ENCODE measurements at places on chromosomes 13 and 19.

GRCh38 chr13:63983366-63983765 is 2567.7 kb upstream of the PCDH20 start:
- no peak overlapping the region for H3K27ac ChIP-seq
- no peak for DNase-seq
- H3K36me3 ChIP-seq = no peaks in the 10 kb centered on the region
- H3K27me3 ChIP-seq = no peaks in the 10 kb centered on the region

GRCh38 chr13:112692104-112692503 is 2.3 kb downstream of the ATP11A start:
- H3K36me3 ChIP-seq = peaks cover 11% of the 10 kb centered on the region
- H3K27ac ChIP-seq = no peak overlapping the region

- peaks cover 43% of the 10 kb centered on the region for H3K4me1 ChIP-seq
- H3K27me3 ChIP-seq = no peaks in the 10 kb centered on the region
- peak within 1 kb of the TSS; percentile 94 for H3K27ac ChIP-seq
- H3K4me3 ChIP-seq = peak within 1 kb of the TSS; percentile 83
- peak; percentile 53 for DNase-seq
Observed at GRCh38 chr19:10270616-10271394, at the start of gene ICAM1. TSS of gene ICAM1 (plus strand) at chr19:10271120. CDS start at chr19:10271160, 40 bp downstream.

DNA sequence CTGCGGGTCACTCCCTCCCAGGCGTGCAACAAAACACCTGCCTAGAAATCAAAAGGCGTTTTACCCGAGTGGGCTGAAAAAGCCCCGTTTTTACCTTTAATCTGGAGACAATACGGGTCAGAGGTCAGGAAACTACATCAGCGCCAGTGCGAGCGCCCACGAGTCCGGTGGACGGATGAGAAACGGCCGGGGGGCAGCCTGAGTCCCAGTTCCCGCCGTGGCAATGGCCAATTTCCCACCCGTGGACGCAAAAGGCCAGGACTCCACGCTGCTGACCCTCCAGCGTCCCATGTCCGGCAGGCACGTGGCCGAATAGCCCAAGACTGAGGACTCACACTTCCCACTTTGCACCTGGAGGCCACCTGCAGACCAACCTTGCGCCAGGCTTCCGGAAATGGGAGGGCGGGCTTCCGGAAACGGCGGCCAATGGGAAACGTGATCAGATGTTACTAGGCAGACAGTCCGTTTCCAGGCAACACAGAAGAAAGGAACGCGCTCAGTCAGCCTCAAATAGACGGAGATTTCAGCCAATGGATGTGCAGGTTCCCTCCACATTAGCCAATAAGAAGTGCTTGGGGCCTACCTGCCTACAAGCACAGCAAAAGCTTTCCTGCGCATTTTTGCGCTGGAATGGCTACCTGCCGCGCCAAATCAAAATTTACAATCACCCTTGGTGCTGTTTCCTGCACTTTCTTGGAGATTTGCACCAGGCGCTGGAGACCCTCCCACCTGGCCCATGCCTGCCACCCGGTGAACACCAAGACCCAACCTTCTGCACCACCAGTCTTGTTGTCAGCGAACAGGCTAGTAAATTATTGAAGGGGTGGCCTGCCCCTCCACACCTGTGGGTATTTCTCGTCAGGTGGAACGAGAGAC is 47.4 kb downstream of the ZFP14 start:
- H3K4me1 ChIP-seq = peaks cover 15% of the 10 kb centered on the region
- H3K27ac ChIP-seq = no peak overlapping the region
- peak overlapping the region; percentile 79 for H3K4me3 ChIP-seq
- DNase-seq = peak; percentile 65
- no peaks in the 10 kb centered on the region for H3K27me3 ChIP-seq

DNA sequence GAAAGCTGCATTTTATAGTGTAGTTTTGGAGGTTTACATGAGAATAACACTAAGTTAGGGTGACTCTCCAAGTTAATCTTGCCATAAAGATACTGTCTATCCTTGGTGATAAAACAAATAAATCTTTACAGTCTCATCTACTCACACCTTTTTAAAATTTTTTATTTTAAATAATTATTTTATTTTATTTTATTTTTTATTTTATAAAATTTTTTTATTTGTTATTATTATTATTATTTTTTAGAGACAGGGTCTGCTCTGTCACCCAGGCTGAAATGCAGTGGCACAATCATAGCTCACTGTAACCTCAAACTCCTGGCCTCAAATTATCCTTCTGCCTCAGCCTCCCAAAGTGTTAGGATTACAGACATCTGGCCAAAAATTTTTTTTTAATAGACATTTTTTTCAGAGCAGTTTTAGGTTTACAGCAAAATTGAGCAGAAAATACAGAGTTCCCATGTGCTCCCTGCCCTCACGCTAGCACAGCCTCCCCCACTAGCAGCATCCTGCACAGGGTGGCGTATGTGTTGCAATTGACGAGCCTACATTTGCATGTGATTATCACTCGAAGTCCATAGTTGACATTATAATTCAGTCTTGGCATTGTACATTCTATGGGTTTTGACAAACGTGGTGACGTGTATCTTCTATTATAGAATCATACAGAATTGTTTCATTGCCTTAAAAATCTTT is 41.0 kb downstream of the RASL11A start:
- H3K4me3 ChIP-seq = no peak overlapping the region
- H3K36me3 ChIP-seq = no peaks in the 10 kb centered on the region
- H3K4me1 ChIP-seq = peaks cover 5% of the 10 kb centered on the region

GRCh38 chr13:20497006-20497775 is 28.5 kb downstream of the CRYL1 start:
- H3K27ac ChIP-seq = no peak overlapping the region
- no peaks in the 10 kb centered on the region for H3K4me1 ChIP-seq
- no peak overlapping the region for H3K4me3 ChIP-seq
- H3K27me3 ChIP-seq = no peaks in the 10 kb centered on the region
- no peak for DNase-seq

DNA sequence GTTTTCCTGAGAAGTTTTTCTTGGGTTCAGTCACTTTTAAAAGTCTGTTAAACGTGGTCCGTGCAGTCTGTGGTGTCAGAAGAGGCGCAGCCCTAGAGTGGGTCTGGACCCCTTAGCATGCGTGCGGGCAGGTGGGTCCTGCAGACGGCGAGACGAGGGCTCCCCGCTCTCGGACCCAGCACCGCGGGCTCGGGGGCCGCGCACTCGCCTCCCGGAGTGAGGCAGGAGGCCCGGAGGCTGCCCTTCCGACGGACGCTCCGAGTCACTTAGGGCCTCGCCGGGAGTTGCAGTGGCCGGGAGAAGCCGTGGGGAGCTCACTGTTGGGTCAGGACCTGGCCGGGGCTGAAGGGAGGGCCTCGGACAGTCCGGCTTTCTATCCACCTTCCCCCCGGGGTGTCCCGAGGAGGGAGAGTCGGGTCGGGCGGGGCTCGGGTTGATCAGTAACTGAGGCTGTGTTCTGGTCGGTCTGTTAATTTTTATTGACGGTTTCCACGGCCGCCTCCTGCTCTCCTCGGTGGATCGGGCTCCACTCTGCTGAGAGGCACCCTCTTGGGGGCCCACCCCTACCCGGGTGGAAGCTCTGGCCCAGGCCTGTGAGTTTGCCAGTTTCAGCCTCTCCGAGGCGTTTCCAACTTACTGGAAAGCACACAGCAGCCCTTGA is 1.3 kb downstream of the PTBP1 start:
- peak overlapping the region; percentile 90 for H3K27ac ChIP-seq
- H3K4me1 ChIP-seq = peaks cover 54% of the 10 kb centered on the region
- H3K36me3 ChIP-seq = peaks cover 42% of the 10 kb centered on the region
- H3K27me3 ChIP-seq = no peaks in the 10 kb centered on the region
- DNase-seq = no peak

- no peaks in the 10 kb centered on the region for H3K4me1 ChIP-seq
- no peak overlapping the region for H3K27ac ChIP-seq
- no peak overlapping the region for H3K4me3 ChIP-seq
- H3K36me3 ChIP-seq = no peaks in the 10 kb centered on the region
- H3K27me3 ChIP-seq = no peaks in the 10 kb centered on the region
Observed at GRCh38 chr13:91714855-91715254, 316.4 kb downstream of the GPC5 start.

DNA sequence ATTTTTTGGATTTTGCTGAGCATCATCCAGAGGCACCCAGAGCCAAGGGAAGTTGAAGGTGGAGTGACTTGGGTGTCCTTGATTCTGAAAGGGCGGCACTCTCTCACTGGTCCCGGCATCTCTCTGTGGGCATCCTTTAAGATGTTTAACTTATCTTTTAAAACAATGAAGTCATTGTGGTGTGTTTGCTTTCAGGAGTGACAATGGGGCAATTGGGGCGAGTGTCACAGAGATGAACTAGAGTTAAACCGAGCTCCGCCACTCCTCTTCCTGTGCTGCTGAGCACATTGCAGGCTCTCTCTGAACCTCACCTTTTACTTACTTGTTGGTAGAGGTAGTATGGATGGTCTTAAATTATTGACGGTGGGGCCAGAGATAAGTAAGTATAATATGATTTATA is 295.7 kb downstream of the MYO16 start:
- DNase-seq = no peak
- H3K27me3 ChIP-seq = no peaks in the 10 kb centered on the region
- H3K4me1 ChIP-seq = no peaks in the 10 kb centered on the region
- no peak overlapping the region for H3K27ac ChIP-seq
- H3K36me3 ChIP-seq = no peaks in the 10 kb centered on the region
- H3K4me3 ChIP-seq = no peak overlapping the region

- DNase-seq = no peak
- no peak overlapping the region for H3K27ac ChIP-seq
Observed at GRCh38 chr19:4279530-4280422, 710 bp downstream of the SHD start.

DNA sequence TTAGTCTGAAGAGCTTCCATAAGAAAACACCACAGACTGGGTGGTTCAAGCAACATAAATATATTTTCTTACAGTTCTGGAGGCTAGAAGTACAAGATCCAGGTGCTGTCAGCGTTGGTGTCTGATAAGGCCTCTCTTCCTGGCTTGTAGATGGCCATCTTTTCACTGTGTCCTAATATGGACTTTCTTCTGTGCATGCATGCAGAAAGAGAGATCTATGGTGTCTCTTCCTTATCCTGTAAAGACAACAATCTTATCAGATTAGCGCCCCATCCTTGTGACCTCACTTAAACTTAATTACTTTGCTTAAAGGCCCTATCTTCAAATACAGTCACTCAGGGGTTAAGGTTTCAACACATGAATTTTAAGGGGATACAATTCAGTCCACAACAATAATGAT is 14.1 kb upstream of the NDFIP2 start:
- H3K4me1 ChIP-seq = peaks cover under 1% of the 10 kb centered on the region
- H3K27me3 ChIP-seq = peaks cover 8% of the 10 kb centered on the region
- no peak overlapping the region for H3K27ac ChIP-seq
- H3K36me3 ChIP-seq = no peaks in the 10 kb centered on the region

DNA sequence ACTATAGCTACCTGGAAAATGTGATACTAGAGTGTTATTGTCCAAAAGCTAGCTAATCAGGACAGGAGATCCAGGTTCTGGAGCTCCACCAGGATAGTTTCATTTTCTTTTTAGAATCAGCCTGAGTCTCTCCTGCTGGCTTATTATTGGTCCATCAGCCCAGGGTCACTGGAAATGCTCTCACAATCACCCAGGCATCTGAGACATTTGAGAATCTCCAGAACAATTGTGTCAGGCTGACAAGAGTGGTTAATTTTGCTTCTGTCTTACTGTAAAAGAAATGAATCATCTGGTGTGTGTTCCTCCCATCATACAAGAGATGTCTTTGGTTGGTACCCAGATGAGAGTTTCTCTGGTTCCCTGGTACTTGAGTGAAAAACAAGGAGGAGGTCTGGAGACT is 43.6 kb upstream of the ZNF681 start:
- peaks cover 16% of the 10 kb centered on the region for H3K4me1 ChIP-seq
- no peak for DNase-seq
- H3K27ac ChIP-seq = peak overlapping the region; percentile 32
- no peaks in the 10 kb centered on the region for H3K27me3 ChIP-seq
- H3K36me3 ChIP-seq = peaks cover 1% of the 10 kb centered on the region

DNA sequence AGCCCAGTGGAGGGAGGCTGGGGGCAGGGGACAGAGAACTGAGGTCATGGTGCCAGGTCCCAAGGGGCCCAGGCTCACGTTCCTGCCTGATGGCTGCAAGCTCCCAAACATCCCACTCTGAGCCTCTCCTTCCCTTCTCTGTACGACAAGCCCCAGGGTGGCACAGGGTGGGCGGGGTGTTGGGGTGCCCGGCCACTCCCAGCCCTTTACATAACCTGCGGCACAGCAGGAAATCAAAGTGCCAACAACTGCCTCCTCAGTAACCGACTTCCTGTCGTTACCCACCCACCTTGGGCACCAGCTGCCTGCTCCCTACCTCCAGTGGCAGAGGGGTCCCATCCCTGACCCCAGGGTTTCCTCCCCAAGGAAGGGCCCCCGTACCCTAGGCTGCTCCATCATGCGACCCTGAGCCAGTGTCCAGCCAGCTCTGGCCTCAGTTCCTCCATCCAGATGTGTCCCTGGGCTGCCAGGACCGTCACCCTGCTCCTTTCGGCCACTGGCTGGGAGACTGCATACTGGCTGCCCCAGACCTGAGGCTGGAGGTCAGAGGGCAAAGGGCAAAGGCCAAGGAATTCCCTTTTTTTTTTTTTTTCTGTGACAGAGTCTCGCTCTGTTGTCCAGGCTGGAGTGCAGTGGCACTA is 27.7 kb upstream of the NFIC start:
- peaks cover 7% of the 10 kb centered on the region for H3K4me1 ChIP-seq
- peaks cover 8% of the 10 kb centered on the region for H3K27me3 ChIP-seq
- peak overlapping the region; percentile 61 for H3K4me3 ChIP-seq
- H3K27ac ChIP-seq = peak overlapping the region; percentile 67

DNA sequence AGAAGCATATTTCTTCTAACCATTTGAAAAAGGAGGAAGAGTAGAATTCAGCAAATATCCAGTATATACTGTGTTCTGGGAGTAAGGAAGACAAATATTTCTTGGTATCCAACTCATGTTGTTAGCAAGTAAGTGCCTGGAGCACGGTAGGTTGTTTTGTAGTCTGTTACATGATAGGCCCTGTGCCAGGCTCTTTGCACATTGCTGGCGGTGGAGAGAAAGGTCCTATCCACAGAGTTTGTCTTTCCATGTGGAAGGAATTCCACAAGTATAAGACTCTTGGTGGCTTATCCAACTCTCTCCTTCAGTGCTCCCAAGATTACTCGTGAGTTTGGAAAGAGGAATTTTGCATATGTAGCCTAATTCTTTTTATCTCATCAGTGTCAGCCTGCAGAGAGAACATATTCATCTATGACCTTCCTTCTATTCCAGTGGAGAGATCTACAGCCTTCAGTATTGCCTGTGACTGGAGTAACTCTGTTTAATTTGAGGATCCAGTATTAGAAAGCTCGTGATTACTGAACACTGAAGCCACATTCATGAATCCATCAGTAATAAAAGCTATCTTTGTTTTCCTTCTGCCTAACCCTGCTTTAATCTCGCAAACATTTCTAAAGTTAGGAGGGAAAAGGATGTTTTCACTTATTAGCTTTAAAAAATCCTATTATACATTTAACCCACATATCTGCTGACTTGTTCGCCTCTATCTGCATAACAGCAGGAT is 183.9 kb upstream of the CSNK1A1L start:
- no peak for DNase-seq
- H3K4me3 ChIP-seq = no peak overlapping the region
- no peaks in the 10 kb centered on the region for H3K4me1 ChIP-seq
- no peaks in the 10 kb centered on the region for H3K27me3 ChIP-seq
- H3K36me3 ChIP-seq = no peaks in the 10 kb centered on the region

Measured in central memory CD8-positive, alpha-beta T cell (primary cell).